Tracheal epithelial cell (primary cell): ENCODE measurements at places on chromosomes 7 and 10. TPM values are rescaled to one million over a fixed set of nuclear protein-coding genes. Genes with fewer than 3 reads are reported as not detected.

Gene PNLIPRP3
- total RNA-seq = 13.0 and 68.0 TPM in 2 replicates

Gene TSPAN15
- 12.6 and 20.5 TPM in 2 replicates for total RNA-seq

Gene CYP2W1
- total RNA-seq = 0.24 TPM in 1 of 2 replicates, not detected in the other

Gene PLEKHS1
- under 0.01 TPM in 2 replicates for total RNA-seq

Gene IDI2
- not detected in 2 replicates for total RNA-seq

Gene TRIM50
- not detected in 2 replicates for total RNA-seq

Gene AGBL3
- total RNA-seq = 0.64 and 0.96 TPM in 2 replicates

Gene MAT1A
- total RNA-seq = under 0.01 TPM in 1 of 2 replicates, not detected in the other

Gene VAX1
- total RNA-seq = not detected in 2 replicates

Gene FAM180A
- total RNA-seq = not detected in 2 replicates

Gene DEPP1
- total RNA-seq = 2.1 and 22.2 TPM in 2 replicates

Gene AASS
- 7.2 and 8.5 TPM in 2 replicates for total RNA-seq

Gene ZDHHC16
- 32.4 and 40.5 TPM in 2 replicates for total RNA-seq

Gene KIAA1549
- total RNA-seq = 0.21 and 0.96 TPM in 2 replicates

Gene INMT
- total RNA-seq = not detected in 2 replicates

Gene SSC4D
- 0.64 and 5.3 TPM in 2 replicates for total RNA-seq

Gene MBLAC1
- total RNA-seq = 1.3 and 1.7 TPM in 2 replicates

Gene NRCAM
- total RNA-seq = 0.64 and 17.8 TPM in 2 replicates

Gene NACAD
- under 0.01 and 0.96 TPM in 2 replicates for total RNA-seq

Gene CALML5
- 4.3 TPM in 1 of 2 replicates, not detected in the other for total RNA-seq

Gene CADPS2
- 4.0 and 8.2 TPM in 2 replicates for total RNA-seq

Gene AKR1B15
- 0.24 TPM in 1 of 2 replicates, not detected in the other for total RNA-seq

Gene CPVL
- total RNA-seq = 0.43 and 3.4 TPM in 2 replicates

Gene PRKCQ
- 2.3 and 3.1 TPM in 2 replicates for total RNA-seq

Gene LDB3
- total RNA-seq = not detected in 2 replicates

Gene RAMP3
- 0.21 TPM in 1 of 2 replicates, not detected in the other for total RNA-seq

Gene SYCE1
- not detected in 2 replicates for total RNA-seq

Gene IFT22
- total RNA-seq = 9.6 and 10.2 TPM in 2 replicates

Gene TUBB8
- total RNA-seq = not detected in 2 replicates

Gene RADIL
- total RNA-seq = not detected in 2 replicates

Gene KCNIP2
- total RNA-seq = not detected in 2 replicates

Gene GIMAP4
- 0.21 and 2.2 TPM in 2 replicates for total RNA-seq

Gene PLA2G12B
- not detected in 2 replicates for total RNA-seq

Gene ASB10
- total RNA-seq = not detected in 2 replicates

Gene COL26A1
- not detected in 2 replicates for total RNA-seq

Gene CFAP43
- total RNA-seq = 0.21 and 0.48 TPM in 2 replicates

Gene TRPV5
- not detected in 2 replicates for total RNA-seq
